ENCODE measurements at places on chromosomes 1 and 21.

DNA sequence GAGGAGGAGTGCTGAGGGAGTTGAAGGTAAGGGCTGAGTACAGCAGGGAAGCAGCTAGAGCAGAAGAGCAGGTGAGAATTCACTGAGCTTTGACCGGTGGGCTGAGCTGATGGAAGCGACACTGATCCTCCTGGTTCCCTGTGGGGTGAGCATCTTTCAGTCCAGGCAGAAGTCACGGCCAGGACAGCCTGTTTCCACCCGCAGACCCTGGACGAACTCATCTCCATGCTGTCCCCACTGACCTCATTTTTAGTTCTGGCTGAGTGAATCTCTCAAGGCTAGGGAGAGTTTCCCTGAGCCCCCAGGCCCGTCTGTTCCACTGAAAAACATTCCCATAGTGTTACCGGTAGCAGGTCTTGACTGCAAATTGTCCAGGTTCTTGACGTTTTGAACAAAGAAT is 31.5 kb downstream of the FAM163A start:
- no peak for DNase-seq

DNA sequence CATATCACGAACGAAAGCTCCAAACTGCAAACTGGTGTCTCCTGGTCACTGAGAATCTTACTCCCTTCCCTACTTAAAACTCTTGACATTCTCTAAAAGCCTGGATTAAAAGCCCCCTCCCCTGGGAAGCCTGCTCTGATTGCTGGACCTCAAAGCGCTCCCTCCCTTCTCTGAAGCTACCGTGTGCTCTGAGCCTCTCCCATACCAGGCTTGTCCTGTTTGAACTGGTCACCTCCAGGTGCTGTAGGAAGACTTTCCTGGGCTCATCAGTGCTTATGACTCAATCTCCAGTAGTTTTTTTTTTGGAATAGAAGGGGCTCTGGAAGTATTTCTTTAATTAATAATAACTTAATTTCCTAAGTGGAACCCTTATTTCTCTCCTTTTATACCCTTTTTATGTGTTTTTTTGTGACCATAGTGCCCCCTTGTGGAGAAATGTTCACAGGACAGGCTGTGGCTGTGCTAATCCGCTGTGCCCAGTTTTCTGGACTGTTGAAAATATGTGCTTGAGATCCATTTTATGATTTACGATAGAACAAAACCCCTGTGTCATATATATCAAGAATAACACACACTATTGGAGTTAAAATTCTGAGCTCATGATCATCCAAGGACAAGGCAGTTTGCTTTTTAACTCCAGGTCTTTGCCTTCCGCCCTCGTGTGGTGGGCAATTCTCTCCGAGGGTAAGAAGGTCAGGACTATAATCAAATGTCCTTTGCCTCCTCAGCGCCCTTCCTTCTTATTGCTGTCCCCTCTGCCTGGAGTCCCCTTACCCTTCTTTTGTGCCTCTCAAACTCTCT is 16.9 kb downstream of the MTARC1 start:
- no peak for DNase-seq

- no peak for DNase-seq
Observed at GRCh38 chr1:7313081-7313546, 458.0 kb upstream of the VAMP3 start.

GRCh38 chr1:27099135-27099586 is 55.8 kb downstream of the SLC9A1 start:
- DNase-seq: no peak

GRCh38 chr1:230069796-230070195 is 2.8 kb downstream of the GALNT2 start:
- no peak for DNase-seq

- no peak for DNase-seq
Observed at GRCh38 chr1:66313429-66313828, 220.5 kb upstream of the SGIP1 start.

DNA sequence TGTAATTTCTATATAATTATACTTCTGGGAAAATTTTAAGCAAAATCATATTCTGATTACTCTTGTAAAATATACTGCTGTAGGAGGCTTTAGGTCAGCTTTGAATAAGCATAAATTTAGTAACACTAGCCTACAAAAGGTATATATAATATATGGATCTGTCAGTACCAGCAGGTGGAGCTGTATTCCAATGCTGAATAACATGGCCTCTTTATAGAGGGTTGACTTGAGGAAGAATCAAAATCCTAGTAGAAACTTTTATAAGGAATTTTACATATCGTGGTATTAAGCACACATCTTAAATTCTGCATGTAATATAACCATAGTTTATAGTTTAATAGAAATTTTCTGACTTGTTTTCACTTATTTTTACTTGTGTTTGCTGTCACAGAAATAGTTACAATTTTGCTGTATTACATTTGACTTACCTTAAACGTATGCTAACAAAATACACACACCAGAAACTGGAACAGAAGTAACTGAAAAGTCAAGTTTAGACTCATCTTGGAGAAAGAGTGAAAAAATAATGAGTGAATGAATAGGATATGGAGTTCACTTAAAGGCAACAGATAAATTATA is 79.3 kb downstream of the HMCN1 start:
- DNase-seq: no peak

- DNase-seq: no peak
Observed at GRCh38 chr1:3731583-3732433, 20.4 kb upstream of the CCDC27 start.

- DNase-seq: no peak
Observed at GRCh38 chr1:202304375-202304774, 37.4 kb downstream of the UBE2T start.

GRCh38 chr1:154902938-154903566 is 33.0 kb upstream of the KCNN3 start:
- DNase-seq: no peak

DNA sequence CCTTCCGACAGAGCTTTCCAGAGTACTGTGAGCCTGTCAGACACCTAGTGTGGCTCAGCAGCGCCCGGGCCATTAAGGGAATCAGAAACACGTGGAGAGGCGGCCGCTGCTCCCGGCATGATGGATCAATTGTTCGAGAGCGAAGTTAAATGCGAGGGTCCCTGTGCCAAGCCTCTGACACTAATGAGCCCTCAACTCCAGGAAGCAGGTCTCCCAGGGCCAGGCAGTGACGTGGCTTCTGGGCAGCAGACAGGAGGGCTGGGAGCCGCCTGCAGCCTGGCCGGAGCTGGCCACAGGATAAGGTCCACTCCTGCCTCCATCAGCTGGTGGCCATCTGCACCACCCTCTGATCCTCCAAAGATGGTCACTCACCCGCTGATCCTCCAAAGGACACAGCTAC is 67.5 kb upstream of the CLDN14 start:
- no peak for DNase-seq

GRCh38 chr1:229035054-229035747 is 235.7 kb upstream of the RAB4A start:
- DNase-seq: no peak

DNA sequence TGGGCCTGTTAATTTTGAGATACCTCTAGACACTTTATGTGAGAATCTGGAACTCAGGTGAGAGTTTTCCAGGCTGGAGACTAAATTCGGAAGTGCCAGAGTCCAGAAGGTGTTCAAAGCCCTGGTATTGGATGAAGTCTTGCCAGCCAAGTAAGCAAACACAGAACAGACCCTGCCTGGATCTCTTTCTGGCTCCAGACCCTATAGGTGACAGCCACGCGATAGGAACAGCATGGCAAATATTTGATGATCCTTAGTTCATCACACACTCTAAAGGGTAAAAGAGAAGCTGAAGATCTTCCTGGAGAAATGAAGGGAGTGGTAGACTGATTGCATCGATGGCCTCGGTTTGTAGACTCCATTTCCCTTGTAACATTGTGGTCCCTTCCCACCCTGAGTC is 30.7 kb downstream of the SLC1A7 start:
- no peak for DNase-seq

DNA sequence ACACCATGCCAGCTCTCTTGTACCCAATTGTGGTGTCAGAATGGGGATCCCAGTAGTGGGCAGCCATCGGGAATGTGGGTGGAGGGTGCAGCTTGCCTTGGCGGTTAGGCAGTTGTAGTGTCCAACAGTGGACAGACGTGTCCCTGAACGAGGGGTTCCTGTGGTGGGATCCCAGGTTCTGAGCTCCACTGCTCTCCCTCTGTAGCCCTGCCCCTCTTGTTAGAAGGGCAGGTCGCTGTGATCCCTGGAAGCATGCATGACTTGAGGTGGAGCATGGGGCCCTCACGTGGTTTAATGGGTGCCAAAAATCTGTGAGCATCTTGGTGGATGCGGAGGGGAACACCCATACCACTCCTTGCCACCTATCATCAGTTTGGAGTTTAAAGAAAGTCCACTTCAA is 4.3 kb downstream of the GALNT2 start:
- no peak for DNase-seq

DNA sequence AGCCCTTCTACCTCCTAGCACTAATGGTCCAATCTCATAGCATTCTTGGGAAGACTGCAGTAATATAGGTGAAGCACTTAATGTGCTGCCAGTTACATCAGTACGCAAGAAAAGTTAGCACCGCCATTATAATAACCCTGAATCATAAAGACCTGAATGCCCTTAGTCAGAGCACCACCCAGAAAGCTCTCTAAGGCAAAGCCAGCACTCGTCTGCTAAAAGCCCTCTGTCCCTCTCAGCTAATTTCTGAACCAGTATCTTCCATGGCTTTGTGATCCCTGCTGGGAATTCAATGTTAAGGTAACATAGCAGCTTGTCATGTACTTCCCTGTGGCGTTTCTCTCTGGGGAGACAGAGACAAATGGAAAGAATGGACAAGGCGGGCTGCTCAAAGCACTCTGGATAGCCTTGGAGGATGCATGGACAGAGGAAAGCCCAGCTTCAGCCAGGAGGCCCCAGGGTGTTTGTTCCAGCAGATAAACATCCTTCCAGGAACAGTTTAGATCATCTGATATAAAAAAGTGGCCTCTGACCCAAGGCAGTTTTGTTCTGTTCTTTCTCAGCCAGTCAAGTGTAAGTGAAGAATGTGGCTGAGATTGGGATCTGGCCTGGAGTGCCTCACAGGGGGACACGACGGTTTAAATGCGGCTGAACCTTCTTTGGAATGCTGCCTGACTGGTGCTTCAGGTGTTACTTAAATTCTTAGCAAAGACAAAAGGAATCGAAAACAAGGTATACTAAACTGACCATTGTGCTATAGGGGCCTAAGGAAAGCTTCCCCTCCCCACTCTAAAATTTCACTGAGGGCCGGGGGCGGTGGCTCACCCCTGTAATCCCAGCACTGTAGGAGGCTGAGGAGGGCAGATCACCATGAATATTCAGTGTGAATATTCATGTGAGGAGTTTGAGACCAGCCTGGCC is 58.1 kb upstream of the VTCN1 start:
- no peak for DNase-seq

DNA sequence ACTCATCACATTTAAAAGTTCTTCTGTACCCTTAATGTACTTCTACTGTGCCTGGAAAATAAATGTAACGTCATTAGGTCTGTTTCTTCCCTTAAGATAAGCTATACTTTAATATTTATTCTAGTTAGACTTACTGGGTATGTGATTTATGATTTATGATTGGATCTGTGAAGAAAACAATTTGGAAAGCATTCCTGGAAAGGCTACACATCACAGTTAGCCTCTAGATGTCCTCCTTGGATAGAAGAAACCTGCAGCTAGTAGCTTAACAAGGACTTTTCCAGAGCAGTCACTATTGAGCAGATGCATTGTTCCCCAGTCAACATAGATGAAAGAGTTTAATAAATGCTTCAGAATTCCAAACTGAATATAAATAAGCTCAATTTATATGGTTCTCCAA is 22.2 kb upstream of the ABL2 start:
- no peak for DNase-seq

DNA sequence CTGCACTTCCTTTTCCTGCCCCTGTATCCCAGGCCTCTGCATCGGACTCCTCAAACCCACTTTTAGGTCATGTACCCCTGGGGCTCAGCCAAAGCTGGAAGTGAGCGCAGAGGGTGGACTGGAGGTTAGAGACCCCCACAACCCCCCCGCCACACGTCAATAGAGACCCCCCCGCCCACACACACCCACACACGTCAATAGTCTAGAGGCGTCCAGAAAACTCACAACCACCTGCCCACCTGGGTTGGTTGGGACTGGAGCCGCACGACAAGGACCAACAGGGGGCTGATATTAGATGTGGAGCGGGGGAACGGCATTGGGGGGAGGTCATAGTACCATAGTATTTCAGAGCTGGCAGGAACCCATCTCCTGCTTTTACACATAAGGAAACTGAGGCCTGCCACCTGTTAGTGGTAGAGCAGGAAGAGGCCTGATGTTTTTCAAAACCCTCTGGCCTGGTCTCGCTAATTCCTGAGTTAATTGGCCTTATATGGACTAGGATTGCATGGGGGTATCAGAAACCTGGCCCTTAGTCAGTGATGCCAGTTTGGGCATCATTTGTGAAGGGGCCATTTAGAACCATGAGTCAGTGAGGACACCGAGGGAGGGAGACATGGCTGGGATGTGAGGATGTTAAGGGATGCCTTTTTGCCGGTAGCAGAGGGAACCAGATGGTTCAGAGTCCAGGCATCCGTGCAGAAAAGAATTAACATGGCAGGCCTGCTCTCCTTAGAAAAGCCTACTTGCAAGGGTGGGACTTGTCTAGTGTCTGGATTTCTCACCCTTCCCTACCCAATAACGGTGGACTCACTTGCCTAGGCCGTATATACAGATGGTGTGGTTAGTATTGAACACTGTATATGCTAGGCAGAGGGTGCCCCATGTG is 1.1 kb downstream of the NENF start:
- no peak for DNase-seq

DNA sequence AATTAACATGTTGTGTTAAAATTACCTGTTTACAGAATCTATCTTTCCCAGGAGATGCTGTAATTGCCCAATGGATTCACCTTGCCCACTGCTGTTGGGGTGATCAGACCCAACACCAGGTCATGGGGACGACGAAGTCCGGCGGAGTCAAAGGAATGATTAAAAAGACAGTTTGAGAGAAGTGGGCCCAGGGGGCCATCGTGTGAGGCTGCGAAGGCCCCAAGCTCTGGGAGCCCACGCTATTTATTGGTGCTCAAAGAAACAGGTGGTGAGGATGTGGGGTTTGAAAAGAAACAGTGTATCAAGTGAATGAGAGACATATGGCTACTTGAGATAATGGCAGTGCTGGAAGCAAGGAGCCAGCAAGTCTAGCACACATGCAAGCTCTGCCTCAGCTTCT is 16.3 kb upstream of the L1TD1 start:
- DNase-seq: no peak

DNA sequence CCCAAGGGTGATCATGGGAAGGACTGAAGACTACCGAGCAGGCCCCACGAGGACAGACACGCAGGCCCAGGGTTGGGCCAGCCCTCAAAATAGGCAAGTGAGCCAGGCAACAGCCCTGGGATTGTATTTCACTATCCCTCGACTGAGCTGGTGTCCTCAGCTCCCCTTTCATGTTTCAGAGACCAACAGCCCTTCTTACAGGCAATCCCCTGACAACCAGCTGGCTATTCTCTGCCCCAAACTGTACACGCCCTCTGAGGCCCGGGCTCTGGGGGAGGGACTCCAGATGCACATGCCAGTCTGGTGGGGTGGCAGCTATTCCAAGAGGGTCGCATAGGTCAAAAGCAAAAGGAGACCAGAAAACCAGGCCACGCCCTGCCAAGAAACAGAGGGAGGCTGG is 243.0 kb downstream of the TOMM20 start:
- DNase-seq: no peak
